ENCODE measurements at places on chromosomes 6 and 20.

DNA sequence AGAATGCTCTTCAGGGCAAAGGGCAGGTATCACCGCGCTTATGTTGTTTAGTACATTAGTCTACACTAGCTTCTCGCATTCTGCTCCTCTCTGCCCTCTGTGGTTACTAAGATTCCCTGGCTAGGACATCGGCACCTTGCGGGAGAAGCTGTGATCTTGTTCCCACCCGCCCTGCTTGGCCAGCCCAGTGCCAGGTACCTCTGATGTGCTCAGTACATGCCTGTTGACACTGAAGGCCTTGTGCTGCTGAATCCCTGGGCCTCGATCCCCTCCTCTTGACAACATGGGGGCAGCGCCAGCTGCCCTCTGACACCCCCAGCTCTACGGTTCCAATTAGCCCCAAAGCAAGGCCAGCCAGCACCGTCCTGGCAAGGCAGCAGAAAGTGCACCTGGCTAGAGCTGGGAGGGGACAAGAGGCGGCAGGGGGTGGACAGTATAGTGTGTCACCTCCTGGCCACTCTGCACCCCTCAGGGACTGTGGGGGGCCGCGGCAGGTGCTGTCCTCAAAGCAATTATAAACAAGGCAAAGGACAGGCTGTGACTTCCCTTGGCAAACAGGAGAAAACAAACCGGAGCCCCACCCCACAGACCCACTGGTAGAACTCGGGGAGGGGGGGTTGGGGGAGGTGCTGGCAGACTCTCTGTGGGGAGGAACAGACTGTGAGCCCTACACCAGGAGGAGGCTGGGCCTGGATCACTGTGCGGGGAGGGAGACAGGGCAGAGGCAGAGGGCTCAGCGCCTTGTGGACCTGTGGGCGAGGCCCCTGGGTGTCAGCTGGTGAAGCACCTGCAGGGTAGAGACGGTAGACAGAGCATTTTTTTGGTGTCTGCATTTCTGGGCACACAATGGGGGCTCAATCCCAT, 7.1 kb downstream of the TFEB start:
- no peak for DNase-seq

DNA sequence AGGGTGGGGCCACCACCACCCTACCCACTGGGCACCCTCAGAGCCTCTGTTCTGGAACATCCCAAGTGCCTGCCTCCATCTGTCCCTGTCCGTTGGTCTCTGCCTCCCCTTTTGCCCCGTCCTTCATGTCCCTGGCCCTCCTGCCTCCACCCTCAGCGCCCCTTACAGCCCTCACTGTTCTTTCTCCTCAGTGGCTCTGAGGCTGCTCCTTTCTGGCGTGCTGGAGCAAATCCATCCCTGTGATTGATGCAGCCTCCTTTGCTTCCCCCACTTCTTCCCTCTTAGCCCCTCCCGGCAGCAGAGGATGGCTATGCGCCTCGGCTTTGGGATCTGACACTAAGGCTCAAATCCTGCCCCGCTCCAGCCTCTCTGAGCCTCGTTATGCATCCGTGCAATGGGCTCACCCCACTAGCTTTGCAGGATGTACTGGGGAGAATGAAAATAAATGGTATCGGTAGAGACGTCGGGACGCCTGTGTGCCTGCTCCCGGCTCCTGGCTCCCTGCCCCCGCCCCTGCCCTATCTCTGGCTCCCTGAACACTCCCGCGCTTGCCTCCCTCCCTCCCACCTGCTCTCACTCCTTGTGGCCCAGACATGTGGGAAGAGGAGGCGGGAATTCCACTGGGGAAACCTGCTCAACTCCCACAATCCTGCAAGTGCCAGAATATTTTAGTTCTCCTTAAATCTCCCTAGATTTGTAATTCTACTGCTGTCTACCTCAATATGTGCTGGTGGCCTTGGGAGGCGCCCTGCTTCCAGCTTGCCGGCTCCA, 13.1 kb downstream of the VSTM2L start:
- no peak for DNase-seq

DNA sequence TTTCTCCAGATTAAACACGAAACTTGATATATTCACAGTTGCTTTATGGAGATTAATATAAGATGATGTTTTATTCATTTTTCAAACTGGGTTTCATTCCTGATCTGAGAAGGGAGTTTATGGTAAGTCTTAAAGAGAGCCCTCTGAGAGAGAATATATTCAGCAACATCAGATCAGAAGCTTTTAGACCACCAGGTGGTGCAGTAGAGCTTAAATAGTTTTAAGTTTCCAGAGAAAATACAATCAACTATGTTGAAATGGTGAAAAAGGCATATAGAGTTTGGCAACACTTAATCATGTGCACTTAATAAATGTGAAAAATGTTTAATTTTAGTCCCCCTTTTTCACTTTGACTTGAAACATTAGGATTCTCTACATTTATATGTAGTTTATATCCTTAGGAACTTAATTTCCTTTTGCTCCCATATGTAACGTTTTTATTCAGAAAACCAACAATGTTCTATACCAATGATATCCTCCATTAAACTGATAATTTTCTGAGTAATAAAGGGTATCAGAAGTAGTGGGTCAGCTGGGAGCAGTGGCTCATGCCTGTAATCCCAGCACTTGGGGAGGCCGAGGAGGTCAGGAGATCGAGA, 86.4 kb upstream of the CLDN20 start:
- no peak for DNase-seq

- DNase-seq: no peak
Measured at GRCh38 chr6:101986476-101986875, 593.0 kb downstream of the GRIK2 start.

Data from vagina (tissue), 2 donors.